ENCODE measurements at places on chromosomes 1 and 21.

DNA sequence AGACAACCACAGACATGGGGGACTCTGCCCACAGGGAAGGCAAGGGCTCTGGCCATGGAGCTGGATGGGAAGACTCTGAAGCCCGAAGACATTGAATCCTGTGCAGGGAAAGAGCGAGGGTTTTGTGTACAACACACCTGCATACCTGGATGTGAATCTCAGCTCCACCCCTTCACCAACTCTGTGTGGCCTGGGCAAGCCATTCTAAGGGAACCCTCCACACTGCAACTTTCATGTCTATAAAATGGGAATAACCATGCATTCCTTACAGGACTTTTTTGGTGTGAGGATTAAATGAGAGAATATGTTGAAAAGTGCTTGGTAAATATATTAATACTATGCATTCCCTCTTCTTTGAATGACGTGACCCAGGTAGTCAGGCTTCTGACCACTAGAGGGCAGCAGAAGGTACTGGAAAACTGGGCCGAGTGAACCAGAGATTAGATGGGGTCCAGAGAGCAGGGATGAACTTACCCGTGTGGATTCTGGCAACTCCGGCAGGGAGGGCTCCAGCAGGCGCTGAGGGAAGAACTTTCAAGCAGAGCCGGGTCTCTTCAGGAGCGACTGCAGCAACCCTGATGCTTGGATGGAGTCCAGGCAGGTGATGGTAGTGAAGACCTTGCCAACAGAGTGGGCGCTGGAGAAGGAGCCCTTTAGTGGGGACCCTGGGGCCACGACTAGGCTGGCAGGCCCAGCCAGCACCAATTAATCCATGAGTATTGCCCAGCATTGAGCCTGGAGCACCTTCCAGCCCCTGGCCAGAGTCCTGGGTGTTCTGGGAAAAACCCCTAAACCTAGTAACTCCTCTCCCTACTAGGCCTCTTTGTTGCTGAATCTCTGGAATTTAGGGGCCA, 834 bp upstream of the ELF3 start:
- peak; percentile 71 for DNase-seq

GRCh38 chr21:41460578-41461527, 34.8 kb downstream of the MX1 start:
- DNase-seq = peak; percentile 45

DNA sequence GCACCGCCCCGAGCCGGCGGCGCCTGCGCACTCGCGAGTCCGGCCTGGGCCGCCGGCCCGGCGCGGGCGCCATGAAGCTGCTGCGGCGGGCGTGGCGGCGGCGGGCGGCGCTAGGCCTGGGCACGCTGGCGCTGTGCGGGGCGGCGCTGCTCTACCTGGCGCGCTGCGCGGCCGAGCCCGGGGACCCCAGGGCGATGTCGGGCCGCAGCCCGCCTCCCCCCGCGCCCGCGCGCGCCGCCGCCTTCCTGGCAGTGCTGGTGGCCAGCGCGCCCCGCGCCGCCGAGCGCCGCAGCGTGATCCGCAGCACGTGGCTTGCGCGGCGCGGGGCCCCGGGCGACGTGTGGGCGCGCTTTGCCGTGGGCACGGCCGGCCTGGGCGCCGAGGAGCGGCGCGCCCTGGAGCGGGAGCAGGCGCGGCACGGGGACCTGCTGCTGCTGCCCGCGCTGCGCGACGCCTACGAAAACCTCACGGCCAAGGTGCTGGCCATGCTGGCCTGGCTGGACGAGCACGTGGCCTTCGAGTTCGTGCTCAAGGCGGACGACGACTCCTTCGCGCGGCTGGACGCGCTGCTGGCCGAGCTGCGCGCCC, at the start of gene B3GALT6:
B3GALT6 (plus strand) TSS at position 30 of the 588 bp plus-strand sequence; CDS start at position 72, 42 bp downstream.
- no peak for DNase-seq

- DNase-seq = no peak
These were observed 24.4 kb downstream of the ELAPOR1 start for GRCh38 chr1:109138358-109138757.

DNA sequence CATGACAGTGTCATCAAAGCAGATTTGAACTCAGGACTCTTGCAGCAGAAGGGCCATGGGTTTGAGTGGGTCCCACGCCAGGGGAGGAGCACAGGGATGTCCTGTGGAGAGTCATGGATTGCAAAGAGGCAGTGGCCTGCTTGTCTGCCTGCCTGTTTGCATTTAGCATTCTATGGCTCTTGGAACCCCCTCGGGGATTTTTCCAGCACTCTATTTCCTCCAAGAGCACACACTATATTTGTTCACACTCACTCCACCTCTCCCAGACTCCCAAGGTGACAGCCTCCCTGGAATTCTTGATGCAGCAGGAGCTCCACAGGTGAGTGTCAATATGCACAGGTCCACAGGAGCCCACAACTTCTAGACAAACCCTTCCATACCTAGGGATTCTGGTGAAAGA, 73.1 kb upstream of the LRRN2 start:
- no peak for DNase-seq

DNA sequence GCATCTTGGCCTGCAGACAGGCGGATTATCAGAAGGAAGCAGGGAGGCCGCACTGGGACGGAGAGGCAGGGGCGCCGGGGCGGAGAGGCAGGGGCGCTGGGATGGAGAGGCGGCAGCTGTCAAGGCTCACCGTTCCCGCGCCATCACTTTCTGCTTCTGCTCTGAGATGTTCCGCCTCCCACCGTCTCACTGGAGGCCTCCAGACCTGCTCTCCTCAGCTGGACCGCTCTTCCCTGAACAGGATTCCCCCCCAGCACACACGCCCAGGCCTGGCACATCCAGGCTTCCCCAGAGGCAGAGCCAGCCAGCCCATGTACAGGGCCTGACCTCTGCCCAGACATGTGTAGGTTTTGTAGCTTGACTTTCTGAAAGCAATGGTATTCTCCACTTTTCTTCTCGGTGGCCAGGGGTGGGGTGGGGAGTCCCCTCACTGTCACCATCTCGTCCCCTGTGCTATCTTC, 84.1 kb downstream of the RIPK4 start:
- DNase-seq = no peak

DNA sequence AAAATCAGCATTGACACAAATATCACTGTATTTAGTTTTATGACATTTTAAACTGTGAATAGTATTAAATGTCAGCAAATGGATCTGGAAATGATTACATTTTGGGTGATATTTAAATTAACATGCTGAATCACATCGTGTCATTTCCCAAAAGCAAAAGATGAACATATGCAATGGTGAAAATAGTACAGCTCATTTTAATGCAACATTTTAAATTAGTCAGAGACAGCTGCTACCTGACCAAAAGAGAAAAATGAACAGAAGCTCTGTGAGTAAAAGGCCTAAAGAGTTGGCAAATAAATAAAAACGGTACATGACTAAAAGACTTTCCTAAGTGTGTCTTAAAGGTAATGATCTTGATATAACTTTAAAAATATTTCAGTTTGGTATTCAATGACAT, 86.0 kb upstream of the GNG4 start:
- no peak for DNase-seq

DNA sequence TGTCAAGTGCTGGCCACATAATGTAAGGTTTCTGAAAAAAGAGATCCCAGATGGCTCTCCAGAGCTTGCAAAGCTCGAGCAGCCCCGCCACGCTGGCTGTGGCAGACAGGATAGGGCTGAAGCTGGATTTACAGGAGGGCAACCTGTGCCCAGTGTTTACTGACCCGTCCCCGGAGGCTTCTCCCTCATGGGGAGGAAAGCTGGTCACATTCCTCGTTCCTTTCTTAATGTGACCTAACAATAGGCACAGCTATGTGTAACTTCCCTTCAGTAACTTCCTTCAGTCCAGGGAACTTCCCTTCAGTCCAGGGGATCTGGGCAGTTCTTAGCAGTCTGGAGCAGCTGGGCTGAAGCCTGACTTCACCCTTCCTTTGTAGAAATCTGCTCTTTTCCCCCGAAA, 7.7 kb downstream of the SLFNL1 start:
- DNase-seq = no peak

- DNase-seq = no peak
These were observed 793 bp upstream of the FMO1 start for GRCh38 chr1:171247501-171247900.

All from stimulated activated CD4-positive, alpha-beta T cell treated with anti-CD3 and anti-CD28 coated beads, Interleukin-2, amount 100 ng/mL, for 48 hours (primary cell).